Stimulated activated naive CD4-positive, alpha-beta T cell (primary cell): ENCODE measurements at places on chromosomes 7 and 10.

DNA sequence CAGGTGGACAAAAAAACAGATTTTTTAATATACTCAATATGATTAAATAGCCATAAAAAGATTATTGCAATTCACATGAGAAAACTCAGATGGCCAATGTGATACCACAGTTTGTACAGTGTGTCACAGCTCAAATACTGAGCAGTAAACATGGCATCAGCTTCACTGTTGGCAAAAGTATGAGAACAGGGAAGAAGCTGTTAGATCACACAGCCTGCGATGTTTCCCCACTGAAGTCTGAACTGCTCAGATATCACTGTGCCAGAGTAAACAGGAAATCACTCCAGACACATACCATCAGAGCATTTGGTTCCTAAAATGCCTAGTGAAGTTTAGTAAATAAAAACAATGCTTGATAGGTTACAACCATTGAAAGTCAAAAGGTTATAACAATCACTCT, 347.8 kb downstream of the ETV1 start:
- no peak for DNase-seq

DNA sequence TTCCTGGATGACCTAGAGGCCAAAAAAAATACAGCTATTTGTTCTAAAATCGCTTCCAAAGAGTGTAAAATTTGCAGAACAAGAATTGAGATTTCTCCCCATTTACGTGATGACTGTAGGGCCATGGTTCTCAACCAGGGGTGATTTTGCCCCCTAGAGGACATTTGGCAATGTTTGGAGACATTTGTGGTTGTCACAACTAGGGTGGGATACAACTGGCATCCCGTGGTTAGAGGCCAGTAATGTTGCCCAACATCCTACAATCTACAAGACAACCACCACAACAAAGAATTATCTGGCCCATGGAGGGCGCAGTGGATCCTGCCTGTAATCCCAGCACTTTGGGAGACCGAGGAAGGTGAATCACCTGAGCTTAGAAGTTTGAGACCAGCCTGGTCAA, 22.8 kb upstream of the MALSU1 start:
- no peak for DNase-seq

DNA sequence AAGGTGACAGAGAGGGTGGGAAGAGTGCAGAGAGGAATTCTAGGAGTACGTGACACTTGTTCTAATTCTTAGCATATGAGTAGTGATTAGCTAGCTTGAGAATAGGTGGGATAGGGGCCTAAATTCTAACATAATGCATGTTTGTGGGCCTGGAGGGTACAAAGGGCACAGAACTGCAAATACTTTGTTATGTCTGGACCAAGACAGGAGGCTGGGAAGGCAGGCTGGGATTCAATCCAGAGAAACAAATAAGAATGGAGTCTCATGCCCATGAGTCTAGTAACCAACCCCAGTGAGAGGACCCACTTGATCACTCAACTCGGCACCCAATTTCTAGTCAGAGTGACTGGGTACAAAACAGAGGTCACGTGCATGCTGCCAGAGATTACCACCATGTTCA, 40.9 kb downstream of the RHOBTB1 start:
- DNase-seq: no peak

GRCh38 chr7:28845106-28845505, 113.0 kb downstream of the TRIL start:
- DNase-seq: no peak

GRCh38 chr7:4111166-4111565, 570.9 kb upstream of the FOXK1 start:
- DNase-seq: no peak

- no peak for DNase-seq
Measured at GRCh38 chr10:132461683-132462231, 64.8 kb downstream of the PWWP2B start.

DNA sequence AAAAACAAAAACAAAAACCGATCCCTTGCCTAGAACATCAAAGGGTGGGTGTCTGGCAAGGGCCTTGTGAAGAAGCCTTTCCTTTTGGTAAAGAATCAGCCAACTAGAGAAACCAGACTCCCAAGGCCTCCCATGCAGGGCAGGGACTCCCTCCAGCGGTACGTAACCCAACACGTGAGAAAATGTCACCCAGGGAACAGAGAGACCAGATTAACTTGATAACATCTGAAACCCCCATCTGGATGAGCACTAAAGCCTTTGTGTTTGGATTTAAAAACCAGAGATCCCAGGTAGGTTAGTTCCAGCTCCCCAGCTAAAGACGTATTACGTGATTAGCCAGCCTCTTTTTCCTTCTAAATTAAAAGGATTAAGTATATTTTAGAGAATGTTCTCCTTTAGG, 3.0 kb upstream of the HABP2 start:
- DNase-seq: no peak

DNA sequence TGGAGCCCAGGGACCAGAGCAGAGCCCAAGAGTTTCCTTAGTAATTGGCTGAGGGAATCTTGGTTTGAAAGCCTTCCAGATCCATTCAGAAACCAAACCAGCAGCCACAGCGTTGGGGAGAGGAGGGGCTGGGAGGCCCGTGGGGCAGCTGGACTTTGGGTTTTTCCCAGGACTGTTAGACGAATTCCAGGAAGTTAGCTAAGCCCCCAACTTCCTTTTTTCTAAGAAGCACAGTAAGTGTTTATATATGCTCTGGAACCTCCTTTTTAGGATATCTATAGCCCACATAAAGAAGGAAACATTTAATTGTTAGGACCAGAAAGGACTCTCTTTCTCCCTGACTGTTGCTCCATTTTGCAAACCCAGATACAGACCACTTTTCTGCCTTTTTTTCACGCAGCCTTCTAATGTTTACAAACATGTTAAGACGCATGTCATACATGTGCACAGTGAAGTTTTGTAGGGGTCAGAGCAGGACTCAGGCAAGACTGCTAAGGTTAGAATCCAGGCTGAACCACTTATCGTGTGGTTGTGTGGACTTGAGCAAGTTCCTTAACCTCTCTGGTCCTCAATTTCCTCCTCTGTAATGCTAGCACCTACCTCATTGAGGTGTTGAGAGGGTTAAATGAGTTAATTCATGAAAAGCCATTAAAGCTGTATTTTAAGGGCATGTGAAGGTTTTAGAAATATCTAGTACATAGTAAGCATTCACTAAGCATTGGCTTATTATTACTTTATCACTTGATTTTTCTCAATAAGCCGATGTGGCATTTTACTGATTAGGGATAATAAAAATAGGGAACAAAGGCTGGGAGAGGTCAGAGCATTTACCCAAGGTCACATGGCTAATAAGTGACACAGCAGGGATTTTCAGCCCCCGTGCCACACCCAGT, 42.4 kb downstream of the TBATA start:
- no peak for DNase-seq

- no peak for DNase-seq
Measured at GRCh38 chr7:41145656-41146055, 557.2 kb downstream of the INHBA start.

DNA sequence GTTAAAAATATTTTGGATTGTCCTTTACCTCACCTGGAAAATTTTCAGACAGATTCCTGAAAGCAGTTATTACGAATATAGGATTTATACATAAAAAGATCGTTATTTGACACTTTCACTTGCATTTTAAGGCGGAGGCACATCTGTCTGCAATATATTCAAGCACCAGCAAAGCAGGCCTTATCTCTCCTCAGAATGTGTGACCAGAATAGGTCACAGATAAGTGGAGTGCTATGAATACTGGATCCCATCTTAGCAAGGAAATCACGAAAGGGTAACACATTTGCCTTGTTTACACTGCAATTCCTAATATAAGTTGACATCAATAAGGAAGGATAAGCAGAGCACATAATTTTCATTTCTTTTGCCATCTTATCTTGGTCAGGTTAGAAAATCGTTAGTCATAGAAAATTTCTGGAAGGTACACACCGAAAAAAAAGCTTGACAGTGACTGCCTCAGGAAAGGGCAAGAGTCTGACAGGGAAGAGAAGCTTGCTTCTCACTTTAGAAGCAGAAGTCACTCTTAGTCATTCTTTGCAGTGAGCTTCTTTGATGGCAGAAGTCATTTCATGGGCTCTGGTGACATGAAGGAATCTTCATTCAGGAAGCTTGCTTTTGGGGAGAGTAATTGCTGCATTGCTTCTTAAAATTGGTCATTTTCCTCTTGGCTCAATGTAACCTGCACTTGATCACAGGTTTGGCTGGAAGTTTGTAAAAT, 98.1 kb upstream of the STK17A start:
- no peak for DNase-seq

GRCh38 chr10:131180740-131181415, 130.6 kb downstream of the TCERG1L start:
- DNase-seq: no peak

DNA sequence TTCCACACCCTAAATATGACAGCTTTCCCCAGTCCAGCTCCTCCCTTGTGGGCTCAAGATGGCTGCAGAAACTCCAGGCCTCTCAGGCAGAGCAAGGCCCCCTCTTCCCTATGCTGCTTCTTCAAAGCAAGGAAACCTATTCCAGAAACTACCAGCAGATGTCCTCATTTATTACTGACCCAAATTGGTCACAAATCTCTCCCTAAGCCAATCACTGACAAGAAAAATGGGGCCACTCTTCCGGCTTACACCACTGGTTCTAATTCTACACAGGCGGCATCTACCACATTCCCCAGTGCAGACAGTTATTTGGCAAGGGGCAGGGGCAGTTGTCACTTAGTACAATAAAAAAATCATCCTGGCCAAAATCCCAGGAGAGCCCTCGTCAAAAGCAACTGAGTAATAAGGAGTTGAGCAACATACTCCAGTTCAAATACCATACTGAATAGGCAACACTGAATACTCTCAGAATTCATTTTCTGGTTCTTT, 150.4 kb downstream of the SFMBT2 start:
- DNase-seq: peak; percentile 24
